ENCODE measurements at places on chromosomes 4 and X.
A peak's percentile ranks its signal among the peaks of the same experiment; 100 is the strongest.

- DNase-seq: no peak
Measured at GRCh38 chrX:88604433-88605221, 142.4 kb upstream of the CPXCR1 start.

DNA sequence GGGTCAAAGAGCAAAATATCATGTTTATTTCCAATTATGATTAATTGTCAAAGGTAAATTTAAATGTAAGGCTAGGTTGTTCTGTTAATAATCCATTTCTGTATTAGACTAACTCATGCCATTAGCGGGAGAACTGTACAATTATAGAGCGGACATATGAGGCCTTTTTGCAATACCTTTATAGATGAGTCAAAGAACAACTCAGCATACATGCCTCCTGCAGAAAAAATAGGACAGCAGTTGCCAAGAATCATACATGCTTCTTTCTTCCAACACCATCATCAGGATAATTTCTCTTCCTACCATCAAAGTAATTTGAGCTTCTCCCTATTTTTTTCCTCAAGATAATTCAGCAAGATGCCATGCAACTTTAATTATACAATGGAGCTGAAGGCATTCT lies 917.8 kb downstream of the ADGRL3 start:
- no peak for DNase-seq

GRCh38 chrX:47235691-47236103 lies 2.9 kb downstream of the USP11 start:
- DNase-seq: no peak

DNA sequence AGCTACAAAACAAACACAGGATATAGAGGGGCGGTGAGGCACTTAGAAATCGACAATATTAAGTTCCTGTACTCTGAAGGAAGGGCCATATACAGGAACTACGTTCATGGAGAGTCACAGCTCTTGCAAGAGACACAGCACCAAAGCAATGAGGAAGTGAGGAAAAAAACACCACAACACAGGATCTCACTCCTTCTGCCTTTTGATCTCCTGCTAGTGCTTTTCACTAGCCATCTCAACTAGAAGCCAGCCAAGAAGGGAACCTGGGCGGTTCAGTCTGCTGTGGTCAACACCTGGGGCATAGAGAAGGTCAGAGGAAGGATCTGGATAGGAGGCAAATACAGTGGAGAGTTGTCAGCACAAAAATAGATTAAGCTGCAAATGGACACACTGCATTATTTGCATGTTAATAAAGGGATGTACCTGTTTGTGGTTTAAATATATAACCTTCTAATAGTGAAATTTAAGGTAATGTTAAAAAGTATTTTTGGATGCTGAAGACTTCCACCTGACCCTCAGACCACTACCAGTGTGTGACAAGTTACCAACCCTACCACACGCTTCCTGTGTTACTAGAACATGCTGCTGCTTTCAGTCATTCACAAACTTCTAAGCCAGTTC lies 104.6 kb downstream of the DTHD1 start:
- no peak for DNase-seq

DNA sequence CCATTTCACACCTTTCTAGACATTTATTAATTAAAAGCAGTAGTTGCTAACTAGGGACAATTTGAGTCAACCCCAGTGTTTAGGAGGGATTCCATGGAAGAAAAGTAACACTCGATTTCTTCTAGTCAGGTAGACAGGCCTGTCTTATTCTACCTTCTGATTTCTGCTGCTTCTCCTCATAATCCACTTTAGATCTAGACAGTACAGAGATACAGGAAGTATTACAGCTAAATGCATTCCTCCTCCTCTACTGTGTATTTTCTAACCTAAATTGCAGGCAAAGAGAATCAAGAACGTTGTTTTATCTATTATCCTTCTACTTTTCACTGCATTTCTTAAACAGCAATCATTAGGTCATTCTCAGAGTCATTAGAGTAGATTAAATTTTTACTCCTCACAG lies 52.6 kb downstream of the LPAR4 start:
- no peak for DNase-seq

GRCh38 chr4:189001971-189002450 lies 862.8 kb downstream of the TRIML1 start:
- DNase-seq: no peak

DNA sequence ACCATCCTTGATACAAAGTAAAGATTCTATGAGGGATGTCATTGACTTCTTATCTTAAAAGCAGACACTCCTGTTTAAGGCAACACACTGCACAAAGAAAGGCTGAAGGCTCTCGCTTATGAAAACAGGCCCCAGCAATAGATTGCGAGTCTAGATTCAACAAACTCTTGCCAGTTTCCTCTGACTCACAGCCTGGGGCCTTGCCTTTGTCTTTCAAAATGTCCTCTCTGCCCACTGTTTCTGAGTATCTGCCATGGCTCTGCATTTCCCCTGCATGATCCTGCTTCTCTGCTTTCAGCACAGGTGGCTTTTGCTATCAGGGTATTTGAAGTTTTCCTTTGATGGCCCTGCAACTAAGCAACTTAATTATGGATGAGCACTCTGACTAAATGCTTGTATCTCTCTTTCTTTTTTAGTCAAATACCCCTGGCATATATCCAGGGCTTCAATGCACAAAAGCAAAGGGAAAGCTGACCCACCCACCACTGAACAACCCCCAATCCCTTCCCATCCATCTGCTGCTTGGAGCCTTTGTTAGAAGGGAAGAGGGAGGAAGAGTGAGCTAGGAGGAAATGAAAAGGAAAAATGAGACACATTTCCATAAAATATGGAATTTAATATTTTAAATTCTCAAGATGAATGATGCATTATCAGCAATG lies 32.2 kb downstream of the NDP start:
- no peak for DNase-seq

- DNase-seq: no peak
Measured at GRCh38 chr4:94274912-94275311, 67.2 kb downstream of the SMARCAD1 start.

- peak; percentile 67 for DNase-seq
Measured at GRCh38 chr4:120293341-120293740, 226.7 kb upstream of the MAD2L1 start.

DNA sequence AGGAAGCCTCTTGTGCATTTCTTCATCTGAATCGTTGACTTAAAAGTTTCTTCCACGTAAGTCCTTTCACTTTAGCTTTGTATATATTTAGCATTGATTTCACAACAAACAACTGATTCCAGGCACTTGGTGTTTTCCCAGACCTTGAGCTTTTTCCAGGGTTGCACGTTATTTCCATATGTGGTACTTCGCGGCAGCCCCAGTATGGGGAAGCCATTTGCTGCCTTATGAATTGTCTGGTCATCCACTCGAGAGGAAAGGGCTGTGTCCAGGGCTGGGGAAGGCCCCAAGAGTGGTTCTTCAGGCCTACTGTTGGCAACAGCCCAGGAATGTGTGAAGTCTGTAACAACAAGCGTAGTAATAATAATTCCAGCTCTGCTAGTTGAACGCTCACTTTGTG lies 2.8 kb upstream of the TLR8 start:
- DNase-seq: no peak

GRCh38 chr4:5084911-5085475 lies 33.7 kb downstream of the STK32B start:
- no peak for DNase-seq

DNA sequence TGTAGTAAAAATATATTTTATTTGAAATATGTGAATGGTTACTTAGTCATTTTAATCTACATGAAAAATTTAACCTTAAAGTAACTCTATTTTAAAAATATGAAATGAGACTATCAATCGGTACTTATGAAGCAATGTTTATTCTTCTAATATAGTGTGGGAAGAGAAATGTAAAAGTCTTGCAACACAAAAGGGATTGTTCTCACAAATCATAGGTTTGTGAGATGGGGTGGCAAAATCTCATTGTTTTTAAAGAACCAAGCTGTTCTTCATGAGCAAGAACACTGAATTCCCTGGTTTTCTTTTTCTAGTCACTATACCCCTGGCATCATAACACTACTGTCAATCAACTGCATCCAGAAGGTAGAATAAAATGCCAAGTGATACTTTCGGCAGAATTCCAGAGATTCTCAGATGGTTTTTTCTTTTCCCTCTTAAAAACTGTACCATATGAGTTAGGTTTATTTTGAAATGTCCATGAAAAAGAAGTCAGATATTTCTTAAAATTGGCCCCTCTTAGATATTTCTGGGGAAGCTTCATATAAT lies 52.2 kb downstream of the SNCA start:
- no peak for DNase-seq

GRCh38 chr4:40986375-40986774 lies 228.0 kb downstream of the APBB2 start:
- DNase-seq: peak; percentile 13

GRCh38 chrX:139091878-139092277 lies 380.4 kb upstream of the FGF13 start:
- DNase-seq: no peak

DNA sequence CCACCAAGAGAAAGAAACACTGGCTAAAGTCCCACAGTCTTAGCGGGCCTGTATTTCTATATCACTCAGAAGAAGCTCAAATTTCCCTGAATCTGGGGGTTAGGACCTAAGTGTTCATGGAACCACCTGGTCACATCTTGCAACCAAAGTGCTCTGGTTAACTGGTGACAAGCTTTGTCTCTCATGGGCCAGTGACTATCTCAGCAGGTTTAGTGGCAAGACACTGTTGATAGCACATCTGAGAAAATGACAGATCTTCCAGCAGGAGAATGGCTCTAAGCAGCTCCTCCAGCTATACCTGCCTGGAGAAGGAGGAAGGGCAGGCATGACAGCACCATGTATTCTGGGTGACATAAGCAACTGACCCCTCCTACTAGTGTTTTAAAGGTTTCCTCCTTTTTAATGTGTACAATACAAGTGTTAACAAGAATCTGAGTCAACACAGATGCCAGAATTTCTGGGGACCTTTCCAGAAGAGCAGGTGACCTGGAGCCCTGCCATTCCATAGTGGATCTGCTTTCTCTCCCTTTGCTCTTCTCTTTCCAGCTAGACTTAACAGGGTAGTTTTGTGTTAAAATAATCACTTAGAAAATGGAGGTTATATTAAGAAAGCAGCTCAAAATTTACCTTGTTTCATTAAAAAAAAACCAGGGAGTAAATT lies 17.3 kb upstream of the QRFPR start:
- no peak for DNase-seq

GRCh38 chr4:24798036-24798610 lies 2.8 kb downstream of the SOD3 start:
- no peak for DNase-seq

- DNase-seq: no peak
Measured at GRCh38 chr4:80069837-80070731, 2.9 kb downstream of the ANTXR2 start.

GRCh38 chrX:45142185-45142584 lies 58.5 kb downstream of the DIPK2B start:
- no peak for DNase-seq

DNA sequence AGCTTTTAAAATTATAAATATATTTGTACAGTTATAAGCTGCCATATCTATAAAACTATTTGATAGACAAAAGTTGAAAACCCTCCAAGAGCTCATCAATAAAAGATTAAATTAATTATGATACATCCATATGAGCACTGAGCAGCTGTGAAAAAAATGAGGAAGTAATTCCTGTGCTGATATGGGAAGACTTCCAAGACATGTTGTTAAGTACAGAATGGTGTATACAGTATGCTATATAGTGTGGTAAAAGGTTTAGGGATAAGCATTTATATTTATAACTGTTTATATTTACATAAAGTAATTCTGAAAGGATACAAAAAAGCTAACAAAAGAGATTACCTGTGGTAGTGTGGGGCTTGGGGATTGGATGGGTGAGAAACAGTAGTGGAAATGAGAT lies 92.8 kb upstream of the BMP2K start:
- DNase-seq: no peak

GRCh38 chrX:73217621-73218020 lies 3.0 kb upstream of the NAP1L2 start:
- DNase-seq: no peak

DNA sequence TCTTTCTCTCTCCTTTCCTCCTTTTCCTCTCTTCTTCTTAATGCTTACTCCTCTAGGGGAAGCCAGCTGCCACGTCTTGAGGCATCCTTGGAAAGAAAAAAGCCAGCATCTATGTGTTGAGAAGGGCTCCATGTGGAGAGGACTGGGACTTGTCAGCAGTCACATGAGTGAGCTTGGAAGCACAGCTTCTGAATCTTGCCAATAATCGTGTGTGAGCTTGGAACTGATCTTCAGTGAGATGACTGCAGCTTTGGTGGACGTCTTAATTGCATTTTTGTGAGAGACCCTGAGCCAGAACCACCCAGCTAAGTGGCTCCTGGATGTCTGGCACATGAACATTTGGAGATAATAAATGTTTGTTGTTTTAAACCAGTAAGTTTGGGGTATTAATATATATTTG lies 371.7 kb downstream of the SLITRK2 start:
- DNase-seq: no peak

DNA sequence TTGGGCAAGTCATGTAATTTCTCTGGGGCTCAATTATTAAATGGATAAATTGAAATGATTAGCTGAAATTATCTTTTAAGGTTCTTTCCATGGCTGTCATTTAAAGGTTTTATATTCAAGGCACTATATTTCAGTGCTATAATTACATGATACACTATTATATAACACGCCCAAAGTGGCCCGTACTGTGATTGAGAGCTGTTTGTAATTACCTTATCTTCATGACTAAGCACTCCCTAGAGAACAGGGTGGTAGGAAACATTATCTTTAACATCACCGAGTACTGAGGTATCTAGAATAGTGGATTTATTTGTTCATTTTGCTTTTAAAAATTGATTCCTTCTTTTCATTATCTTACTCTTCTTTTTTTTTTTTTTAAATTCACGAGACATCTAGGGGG lies 79.0 kb downstream of the DIAPH2 start:
- DNase-seq: no peak

GRCh38 chrX:24026432-24026831 lies 554 bp downstream of the KLHL15 start:
- DNase-seq: peak; percentile 51

- DNase-seq: no peak
Measured at GRCh38 chrX:115632455-115632854, 71.5 kb downstream of the PLS3 start.

DNA sequence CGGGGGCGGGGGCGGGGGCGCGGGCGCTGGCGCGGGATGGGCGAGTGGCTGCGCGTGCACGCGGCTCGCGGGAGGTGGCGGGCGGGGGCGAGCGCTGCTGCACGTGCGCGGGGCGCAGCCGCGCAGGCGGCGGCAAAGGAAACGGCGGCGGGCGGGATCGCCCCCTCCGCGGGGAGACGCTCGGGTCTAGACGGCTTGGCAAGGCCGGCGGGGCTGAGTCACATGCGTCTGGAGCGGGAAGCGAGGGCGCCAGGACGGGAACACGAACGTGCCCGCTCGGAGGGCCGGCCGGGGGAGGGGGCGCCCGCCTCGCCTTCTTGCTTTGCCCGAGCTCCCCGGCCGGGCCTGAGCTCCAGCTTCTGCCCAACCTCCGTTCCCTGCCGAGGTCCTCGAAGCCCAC lies 4.3 kb upstream of the HAUS7 start:
- peak; percentile 71 for DNase-seq

- DNase-seq: no peak
Measured at GRCh38 chrX:68429216-68429615, 4.1 kb downstream of the OPHN1 start.

Measured in eye (tissue), 1 donor.